ENCODE measurements at places on chromosomes 2 and 18. TPM values are rescaled to one million over a fixed set of nuclear protein-coding genes. Genes with fewer than 3 reads are reported as not detected.

GRCh38 chr18:23498877-23499276, 4.4 kb upstream of the RMC1 start:
- no peak overlapping the region for H3K27ac ChIP-seq
- H3K4me3 ChIP-seq: no peak overlapping the region
- H3K27me3 ChIP-seq: no peaks in the 10 kb centered on the region
- no peaks in the 10 kb centered on the region for H3K36me3 ChIP-seq
- peak; percentile 71 for DNase-seq

- H3K4me3 ChIP-seq: no peak overlapping the region
- DNase-seq: no peak
- H3K27ac ChIP-seq: no peak overlapping the region
- H3K4me1 ChIP-seq: peaks cover 82% of the 10 kb centered on the region
- H3K36me3 ChIP-seq: no peaks in the 10 kb centered on the region
These were observed 44.5 kb downstream of the SH3BP4 start for GRCh38 chr2:234996069-234996940.

DNA sequence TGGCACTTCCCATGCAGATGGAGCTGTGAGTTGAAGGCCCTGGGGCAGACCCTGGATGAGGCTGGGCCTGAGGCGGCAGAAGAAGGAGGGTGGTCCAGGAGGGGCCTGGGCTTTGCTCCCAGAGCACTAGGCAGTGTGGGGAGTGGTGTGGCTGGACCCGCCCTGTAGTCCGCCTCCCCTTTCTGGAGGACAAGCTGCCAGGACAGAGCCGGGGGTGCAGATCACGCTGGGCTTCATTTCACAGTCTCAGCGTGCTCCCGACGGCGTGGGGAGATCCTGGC, 49.8 kb downstream of the PTGR3 start:
- no peaks in the 10 kb centered on the region for H3K36me3 ChIP-seq
- no peak overlapping the region for H3K27ac ChIP-seq
- H3K27me3 ChIP-seq: no peaks in the 10 kb centered on the region
- DNase-seq: no peak
- no peaks in the 10 kb centered on the region for H3K4me1 ChIP-seq
- no peak overlapping the region for H3K4me3 ChIP-seq

- no peaks in the 10 kb centered on the region for H3K27me3 ChIP-seq
- H3K4me1 ChIP-seq: no peaks in the 10 kb centered on the region
- DNase-seq: no peak
- H3K27ac ChIP-seq: no peak overlapping the region
- H3K36me3 ChIP-seq: no peaks in the 10 kb centered on the region
- no peak overlapping the region for H3K4me3 ChIP-seq
These were observed 14.3 kb upstream of the MAP3K2 start for GRCh38 chr2:127401757-127402695.

LOXHD1 gene
- not detected for total RNA-seq

MC4R gene
- total RNA-seq: not detected

TUBB8B gene
- not detected for total RNA-seq
